ENCODE measurements at places on chromosomes 6 and 20.
A peak's percentile ranks its signal among the peaks of the same experiment; 100 is the strongest.

- DNase-seq: no peak
Measured at GRCh38 chr6:1713016-1713600, 103.4 kb downstream of the FOXC1 start.

DNA sequence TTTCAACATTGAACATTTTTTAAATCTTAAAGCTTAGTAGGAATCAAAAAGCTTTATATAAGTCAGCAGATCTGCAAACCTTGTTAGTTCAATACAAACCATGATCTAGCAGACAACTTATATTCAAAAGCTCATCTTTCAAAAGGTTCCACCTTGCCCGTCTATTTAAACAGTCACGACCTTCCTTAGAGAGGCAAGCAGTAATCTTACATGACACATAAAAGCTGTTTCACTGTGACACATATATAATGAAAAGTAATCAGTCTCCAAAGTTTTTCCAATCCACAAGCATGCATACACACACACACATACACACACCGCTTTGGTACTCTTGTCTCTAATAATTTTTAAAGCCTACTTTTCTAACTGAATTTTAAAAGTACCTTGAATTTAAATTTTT, 12.9 kb downstream of the SOD2 start:
- DNase-seq: no peak

- DNase-seq: no peak
Measured at GRCh38 chr6:139919107-139920026, 544.9 kb upstream of the CITED2 start.

- peak; percentile 48 for DNase-seq
Measured at GRCh38 chr6:30483677-30484279, 5.5 kb upstream of the HLA-E start.

GRCh38 chr6:34437644-34437970, 11.7 kb upstream of the RPS10 start:
- no peak for DNase-seq

DNA sequence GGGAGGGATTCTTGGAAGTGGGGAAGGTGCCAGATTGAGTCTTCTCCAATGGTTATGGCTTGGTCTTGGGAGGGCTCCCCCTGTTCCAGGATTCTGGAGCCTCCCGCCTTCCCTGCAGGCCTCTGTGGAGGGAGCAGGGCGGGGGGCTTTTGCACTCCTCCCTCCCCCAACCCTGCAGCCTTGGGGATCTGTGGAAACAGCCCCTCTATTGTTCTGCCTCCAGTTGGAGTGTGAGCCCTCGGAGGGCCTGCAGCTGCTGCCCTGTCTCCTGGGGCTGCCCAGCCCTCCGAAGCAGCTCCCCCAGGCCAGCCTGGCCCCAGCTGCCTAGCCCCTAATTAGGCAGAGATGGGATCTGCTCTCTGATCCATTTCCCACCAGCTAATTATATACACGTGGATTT, 14.7 kb downstream of the FAM110A start:
- DNase-seq: no peak

DNA sequence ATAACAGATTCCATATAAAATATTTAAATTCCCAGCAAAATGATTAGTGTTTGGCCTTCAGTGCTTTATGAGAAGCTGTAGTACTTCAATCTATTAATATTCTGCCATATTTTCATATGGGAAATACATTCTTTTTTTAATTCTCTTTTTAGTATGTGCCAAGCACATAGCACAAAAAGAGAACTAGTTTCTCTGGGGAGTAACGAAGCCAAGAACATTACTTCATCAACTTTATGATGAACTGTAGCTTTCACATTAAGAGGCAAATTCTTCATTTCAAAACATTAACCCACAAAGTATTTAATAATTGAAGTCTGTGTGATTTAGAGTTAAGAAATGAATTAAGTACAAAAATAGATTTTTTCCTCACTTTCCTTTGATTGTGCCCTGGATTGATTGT, 281.0 kb upstream of the EYS start:
- no peak for DNase-seq

- no peak for DNase-seq
Measured at GRCh38 chr6:114084327-114084890, 113.5 kb upstream of the HDAC2 start.

DNA sequence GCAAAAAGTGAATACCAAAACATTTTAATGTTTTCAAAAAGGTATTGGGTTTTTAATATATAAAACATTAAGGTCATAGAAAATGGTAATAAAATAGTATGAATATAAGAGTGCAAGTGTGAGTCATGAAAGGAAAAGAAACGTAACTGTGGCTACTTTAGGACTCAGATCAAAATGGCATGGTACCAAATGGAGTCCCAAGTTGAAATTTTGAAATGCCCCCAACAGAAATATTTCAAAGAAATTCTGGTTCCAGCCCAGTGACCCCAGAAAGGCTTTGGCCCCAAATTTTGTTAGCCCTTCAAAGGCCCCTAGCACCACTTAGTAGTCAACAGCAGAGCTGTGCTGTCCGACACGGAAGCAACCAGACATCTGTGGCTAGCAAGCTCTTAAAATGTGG, 6.0 kb downstream of the COL12A1 start:
- DNase-seq: no peak

- DNase-seq: peak; percentile 74
Measured at GRCh38 chr6:159043251-159043650, 1.5 kb downstream of the TAGAP start.

DNA sequence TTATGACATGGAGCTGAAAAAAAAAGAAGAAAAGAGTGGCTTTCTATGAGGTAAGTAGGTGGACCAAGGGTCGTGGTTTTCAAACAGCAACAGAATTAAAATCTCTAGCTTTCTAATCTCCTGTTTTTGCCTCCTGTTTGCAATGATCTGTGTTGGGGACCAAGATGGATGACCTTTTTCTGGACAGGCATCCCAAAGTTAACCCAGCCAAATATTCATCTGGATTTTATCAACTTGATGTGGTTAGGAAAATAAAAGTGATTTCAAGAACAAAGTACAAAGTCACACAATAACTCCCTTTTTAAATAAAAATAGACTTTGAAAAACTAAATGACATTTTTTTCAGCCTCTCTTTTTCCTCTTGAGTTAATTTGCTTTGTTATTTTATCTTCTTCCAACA, 282.1 kb upstream of the PRDM1 start:
- no peak for DNase-seq

DNA sequence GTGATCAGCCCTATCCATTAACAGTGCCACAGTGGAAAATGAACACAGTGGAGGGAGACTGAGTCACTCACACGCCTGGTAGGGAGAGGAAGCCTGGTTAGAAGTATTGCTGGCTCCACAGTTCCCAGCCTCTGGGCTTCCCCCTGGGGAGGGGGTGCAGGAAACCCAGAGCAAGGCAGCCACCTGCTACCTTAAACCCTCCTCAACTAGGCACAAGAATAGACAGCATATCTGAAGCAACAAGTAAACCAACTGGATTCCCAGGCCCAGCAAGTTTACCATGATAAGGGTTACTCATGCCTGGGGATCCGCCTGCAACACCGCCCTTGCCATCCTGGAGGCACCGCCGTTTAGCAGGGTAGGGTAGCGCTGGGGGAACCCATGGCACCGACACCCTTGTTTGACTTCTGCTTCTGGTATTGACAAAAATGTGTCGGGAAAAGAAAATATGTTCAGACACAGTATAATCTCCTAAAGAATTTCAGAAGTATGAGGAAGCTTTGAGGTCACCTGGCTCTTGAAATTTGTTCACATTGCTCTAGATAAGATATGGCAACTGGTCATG, 38.3 kb downstream of the SLC22A23 start:
- no peak for DNase-seq

- DNase-seq: no peak
Measured at GRCh38 chr6:24397631-24398030, 5.1 kb upstream of the MRS2 start.

GRCh38 chr6:151349651-151350270, 41.6 kb downstream of the ZBTB2 start:
- DNase-seq: no peak

DNA sequence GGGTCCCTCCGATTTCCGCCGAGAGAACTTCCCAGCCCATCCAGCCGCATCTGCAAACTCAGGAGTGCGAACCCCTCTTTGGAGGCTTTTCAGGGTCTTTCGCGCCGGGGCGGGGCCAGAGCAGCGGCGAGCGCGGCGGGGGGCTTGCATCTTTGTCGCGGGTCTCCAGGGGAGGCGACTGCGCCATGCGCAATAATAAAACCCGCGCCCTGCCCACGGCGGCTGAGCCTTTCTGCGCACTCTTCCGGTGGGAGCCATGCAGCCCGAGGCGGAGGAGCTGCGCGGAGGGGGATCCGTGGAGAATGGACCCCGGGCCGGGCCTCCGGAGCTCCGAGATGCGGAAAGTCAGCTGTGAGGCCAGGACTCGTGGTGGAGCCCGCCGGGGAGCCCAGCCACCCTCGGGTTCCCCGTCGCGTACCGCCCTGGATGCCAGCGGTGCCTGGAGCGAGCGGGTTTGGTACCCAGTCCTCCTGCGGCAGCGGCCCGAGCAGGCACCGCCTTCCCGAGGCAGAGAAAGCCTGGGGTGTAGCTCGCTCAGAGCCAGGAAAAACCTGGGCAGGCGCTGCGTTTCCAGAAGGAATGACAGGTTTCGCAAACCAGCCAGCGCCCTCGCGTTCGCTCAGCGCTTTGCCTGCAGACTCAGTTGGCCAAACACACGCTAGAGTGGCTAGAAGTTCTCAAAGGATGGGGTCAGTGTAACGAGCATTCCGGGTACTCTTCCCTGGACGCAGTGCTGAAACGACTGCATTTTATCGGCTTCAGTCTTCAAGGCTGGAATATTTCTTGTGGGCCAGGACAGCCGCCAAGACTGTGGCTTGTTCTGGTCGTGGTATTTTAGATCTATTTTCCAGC, 1.2 kb downstream of the AKAP12 start:
- DNase-seq: no peak

DNA sequence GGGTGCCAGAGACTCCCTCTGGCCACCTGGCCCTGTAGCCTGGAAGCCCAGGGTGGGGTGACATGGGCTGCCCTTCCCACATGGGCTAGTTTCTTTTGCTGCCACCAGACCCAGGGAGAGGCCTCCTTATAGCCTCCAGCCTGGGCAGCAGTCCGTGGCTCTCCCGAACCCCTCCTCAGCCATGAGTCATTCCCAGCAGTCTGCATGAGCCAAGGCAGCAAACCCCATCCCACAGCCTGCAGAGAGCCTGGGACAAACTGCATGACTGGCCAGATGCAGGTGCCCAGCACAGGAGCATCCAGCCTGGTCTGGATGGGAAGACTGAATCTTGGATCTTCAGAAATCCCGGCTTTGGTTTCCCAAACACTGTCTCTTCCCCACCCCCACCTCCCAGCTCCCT, 75.7 kb downstream of the MRPL14 start:
- DNase-seq: no peak

DNA sequence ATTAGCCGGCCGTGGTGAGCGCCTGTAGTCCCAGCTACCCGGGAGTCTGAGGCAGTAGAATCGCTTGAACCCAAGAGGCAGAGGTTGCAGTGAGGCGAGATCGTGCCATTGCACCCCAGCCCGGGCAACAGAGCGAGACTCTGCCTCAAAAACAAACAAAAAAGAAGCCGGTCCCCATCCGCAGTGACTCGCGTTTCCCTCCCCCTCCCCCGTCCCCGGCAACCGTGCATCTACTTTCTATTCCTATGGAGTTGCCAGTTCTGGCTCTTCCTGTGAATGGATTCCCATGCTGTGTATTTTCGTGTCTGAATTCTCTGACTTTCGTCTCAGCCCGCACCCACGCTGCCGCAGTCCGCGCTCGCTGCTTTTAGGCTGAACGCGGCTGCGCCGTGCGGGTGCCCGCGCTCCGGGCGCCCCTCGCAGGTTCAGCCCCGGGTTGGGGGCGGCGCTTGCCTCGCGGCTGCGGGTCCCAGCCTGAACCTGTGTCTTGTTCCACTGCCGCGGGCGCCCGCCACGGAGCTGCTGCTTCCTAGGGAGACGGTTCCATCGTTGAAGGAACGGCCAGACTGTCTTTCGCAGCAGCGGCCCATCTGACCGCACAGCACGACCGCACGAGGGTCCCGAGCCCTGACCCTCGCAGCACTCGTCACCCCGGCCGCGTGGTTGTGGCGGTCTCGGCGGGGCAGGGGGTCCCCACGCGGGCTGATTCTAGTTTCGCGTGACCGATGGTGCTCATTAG, 1.1 kb upstream of the MRGBP start:
- peak; percentile 76 for DNase-seq

DNA sequence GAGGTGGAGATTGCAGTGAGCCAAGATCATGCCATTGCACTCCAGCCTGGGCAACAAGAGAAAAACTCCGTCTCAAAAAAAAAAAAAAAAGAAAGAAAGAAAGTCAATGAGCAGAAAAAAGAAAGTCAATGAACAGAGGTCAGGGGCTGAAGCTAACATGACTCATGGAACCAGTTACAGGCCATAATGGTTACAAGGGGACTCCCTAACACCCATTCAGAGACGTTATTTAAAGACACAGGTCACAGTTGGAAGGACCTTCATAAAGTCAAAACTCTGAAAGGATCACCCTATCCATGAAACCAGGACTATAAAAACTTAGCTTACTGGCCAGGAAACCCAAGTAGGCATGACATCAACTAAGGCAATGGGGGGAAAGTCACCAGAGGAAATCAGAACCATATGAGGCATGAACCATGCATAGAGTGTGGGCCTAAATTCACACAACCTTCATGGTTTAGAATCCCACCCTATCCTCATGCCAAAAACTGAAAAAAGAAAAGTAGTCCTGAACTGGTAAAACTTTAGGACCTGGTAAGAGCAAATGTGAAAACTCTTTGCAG, 18.2 kb downstream of the FBXL4 start:
- no peak for DNase-seq

DNA sequence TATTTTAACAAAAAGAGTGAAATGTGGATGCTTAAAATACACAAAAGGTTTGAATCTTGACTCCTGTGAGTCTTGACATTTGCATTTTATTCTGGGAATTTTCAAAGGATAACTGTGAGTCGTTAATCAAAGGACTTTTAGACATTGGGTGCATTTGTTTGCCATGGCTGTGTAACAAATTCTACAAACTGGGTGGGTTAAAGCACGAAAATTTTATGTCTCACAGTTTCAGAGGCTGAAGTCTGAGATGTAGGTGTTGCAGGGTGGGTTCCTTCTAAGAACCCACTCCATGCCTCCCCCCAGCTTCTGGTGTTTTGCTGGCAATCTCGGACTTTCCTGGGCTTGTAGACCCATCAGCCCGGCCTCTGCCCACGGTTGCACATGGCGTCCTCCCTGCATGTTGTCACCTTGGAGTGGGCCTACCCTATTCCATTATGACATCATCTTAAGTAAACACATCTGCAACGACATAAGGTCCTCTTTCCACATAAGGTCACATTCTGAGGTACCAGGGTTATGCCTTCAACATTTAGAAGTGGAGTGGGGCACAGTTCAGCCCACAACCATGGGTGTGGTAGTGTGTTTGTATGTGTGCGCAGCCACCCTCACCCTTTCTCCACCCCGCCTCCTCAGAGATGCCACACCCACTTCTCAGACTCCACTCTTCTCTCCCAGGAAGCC, 113.1 kb downstream of the FOXA2 start:
- no peak for DNase-seq

GRCh38 chr6:5531853-5532375, 270.6 kb downstream of the FARS2 start:
- no peak for DNase-seq

DNA sequence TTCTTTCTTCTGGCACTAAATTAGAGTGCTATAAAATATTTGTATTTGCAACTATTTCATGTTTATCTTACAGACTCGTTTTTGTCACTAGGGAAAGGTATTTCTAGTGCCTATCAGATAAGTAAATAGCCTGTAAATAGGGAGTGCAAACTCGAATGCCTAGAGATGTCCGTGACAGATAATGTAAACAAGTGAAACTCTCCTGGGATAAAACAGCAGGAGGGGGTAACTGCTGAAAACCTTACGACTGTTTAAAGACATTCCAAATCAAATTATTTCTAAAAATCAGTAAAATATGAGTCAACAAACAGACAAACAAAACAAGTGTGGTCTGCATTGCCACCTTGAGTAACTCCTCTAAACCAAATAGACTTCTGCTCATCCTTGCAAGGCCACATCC, 932.1 kb downstream of the EYS start:
- DNase-seq: no peak

- DNase-seq: no peak
Measured at GRCh38 chr6:87115402-87116135, 20.7 kb upstream of the CGA start.

All from CD4-positive, alpha-beta memory T cell (primary cell).